ENCODE measurements at places on chromosomes 11 and 22. TPM values are rescaled to one million over a fixed set of nuclear protein-coding genes. Genes with fewer than 3 reads are reported as not detected.

Gene BTBD18
- total RNA-seq: not detected

Gene RAG2
- not detected for total RNA-seq

Gene KRTAP5-1
- total RNA-seq: not detected

Gene POLR3H
- 11.3 TPM for total RNA-seq

Gene KRTAP5-11
- total RNA-seq: not detected

GRCh38 chr11:28257761-28258160 is 149.6 kb downstream of the METTL15 start:
- no peak overlapping the region for H3K4me3 ChIP-seq
- no peaks in the 10 kb centered on the region for H3K4me1 ChIP-seq
- no peaks in the 10 kb centered on the region for H3K27me3 ChIP-seq
- no peak overlapping the region for H3K27ac ChIP-seq

DNA sequence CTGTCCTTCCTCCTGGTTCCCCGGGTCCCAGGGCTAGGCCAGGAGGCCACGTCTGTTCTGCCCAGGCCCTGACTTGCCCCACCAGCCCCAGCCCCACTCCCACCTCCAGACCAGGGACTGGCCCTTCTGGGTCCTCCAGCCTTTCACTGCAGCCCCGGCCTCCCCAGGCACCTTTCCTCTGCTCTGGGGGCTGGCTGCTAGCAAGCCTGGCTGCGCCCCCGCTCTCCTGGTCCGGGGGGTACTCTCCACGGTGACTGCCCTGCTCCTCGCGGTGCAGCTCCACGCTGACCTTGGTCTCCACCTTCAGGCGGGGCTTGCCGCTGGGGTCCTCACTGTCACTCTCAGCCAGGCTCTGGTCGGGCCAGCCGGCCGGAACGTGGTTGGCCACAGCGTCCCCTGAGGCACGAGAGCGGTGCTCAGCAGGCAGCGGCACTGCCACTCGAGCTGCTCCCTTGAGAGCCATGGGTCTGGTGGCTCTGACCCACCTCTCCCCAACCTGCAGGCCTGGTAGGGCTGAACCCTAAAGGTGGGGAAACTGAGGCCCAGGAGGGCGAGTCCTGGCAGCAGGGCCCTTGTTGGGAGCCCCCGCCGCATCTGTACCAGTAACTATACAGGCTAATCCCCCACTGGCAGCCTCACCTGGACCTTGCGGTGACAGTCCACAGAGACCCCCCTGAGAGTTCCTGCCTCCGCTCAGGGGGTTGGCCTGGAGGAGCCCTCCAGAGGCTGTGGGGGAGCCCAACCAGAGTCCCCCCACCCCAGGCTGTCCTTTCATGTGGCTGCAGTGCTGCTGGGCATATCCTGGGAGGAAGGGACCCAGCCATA is 29.0 kb downstream of the TRMU start:
- H3K36me3 ChIP-seq: no peaks in the 10 kb centered on the region
- H3K27me3 ChIP-seq: no peaks in the 10 kb centered on the region
- H3K27ac ChIP-seq: no peak overlapping the region
- H3K4me1 ChIP-seq: peaks cover 4% of the 10 kb centered on the region

DNA sequence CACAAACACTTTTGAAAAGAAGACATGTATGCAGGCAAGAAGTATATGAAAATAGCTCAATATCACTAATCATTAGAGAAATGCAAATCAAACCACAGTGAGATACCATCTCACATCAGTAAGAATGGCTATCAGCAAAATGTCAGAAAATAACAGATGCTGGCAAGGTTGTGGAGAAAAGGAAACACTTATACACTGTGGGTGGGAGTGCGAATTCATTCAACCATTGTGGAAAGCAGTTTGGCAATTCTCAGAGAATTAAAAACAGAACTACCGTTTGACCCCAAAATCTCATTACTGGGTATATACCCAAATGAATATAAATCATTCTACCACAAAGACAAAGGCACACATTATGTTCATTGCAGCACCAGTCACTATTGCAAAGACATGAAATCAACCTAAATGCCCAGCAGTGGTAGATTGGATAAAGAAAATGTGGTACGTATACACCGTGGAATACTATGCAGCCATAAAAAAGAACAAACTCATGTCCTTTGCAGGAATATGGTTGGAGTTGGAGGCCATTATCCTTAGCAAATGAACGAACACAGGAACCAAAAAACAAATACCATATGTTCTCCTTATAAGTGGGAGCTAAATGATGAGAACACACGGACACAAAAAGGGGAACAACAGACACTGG is 18.5 kb downstream of the MMP13 start:
- H3K36me3 ChIP-seq: no peaks in the 10 kb centered on the region
- no peak overlapping the region for H3K4me3 ChIP-seq
- H3K27ac ChIP-seq: no peak overlapping the region
- no peak for DNase-seq
- no peaks in the 10 kb centered on the region for H3K4me1 ChIP-seq

DNA sequence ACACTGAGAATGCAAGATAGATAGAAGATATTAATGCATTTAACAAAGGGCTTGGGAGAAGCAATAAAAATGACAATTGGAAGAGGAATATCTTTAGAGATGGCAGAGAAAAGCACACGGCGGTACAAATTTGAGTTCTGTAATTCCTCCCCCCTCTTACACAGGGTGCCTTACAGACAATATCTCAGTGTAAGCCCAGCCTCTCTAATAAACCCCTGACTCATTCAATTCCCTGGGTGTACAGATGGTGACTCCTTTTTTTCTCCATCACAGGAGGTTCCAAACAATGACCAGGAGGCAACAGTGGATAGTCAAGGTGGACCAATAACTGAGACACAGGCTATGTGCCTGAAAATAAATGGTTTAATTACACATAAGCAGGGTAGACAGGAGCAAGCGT is 598.6 kb downstream of the OPCML start:
- no peaks in the 10 kb centered on the region for H3K36me3 ChIP-seq
- no peak for DNase-seq
- H3K27ac ChIP-seq: no peak overlapping the region

DNA sequence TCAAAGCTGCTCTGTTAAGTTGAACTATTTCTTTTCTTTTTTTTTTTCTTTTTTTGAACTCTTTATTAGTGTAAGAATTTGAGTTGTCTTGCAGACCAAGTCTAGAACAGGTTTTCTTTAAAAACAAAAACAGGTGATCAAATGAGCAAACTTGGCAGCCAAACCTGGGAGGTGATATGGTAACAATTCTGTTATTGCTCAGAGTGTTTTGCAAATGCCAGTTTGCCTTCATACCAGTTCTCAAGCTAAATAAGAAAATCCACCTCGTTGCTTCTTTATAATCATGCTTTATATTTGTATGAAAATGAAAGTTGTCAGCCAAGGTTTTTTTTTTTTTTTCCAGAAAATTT is 76.9 kb downstream of the DEPDC5 start:
- H3K4me3 ChIP-seq: no peak overlapping the region
- H3K4me1 ChIP-seq: no peaks in the 10 kb centered on the region

GRCh38 chr11:35994421-35994820 is 50.6 kb downstream of the LDLRAD3 start:
- no peaks in the 10 kb centered on the region for H3K27me3 ChIP-seq
- no peak for DNase-seq
- H3K4me3 ChIP-seq: no peak overlapping the region
- no peak overlapping the region for H3K27ac ChIP-seq
- H3K36me3 ChIP-seq: no peaks in the 10 kb centered on the region

DNA sequence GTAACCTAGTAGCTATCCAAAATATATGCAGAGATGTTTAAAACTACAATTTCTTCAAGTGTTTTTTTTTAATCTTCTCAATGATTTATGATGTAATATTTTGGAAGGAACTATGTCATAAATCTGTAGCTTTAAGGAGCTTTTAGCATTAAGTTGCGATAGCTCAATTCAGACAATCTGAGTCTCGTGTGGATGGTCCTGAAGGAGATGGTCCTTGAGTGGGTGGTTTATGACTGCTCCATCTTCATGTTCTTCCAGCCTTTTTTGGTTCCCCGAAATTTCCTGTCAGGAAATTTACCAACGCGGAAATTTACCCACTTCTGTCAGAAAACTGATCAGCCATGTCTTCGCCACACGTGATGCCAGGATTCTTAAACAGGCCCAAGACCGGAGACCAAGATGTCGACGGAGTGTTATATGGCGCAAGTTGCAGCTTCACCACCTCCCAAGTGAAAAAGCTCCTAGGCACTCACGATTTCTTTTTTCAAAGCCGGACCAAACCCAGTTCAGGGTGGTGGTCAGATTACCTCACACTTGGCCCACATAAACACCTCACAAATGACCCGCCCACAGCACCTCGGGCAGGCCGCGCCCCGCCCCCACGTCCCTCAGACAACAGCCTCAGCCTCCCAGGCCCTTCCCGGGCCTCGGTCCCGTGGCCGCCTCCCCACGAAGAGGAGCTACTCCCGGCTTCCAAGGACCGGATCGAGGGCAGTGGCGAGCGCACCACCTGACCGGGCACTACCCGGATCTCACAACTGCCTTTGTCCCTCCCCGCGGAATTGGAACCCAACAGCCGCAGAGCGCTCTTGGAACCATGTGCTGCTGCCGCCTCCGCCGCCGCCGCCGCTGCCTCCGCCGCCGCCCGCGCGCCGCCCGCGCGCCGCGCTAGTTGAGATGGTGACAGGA is at the start of gene MORC2:
Gene MORC2 (minus strand): TSS at position 760 of the 909 bp plus-strand sequence. CDS start 885 bp downstream, outside the sequence.
- no peak for DNase-seq
- H3K4me1 ChIP-seq: peaks cover 8% of the 10 kb centered on the region
- H3K4me3 ChIP-seq: peak within 1 kb of the TSS; percentile 99

DNA sequence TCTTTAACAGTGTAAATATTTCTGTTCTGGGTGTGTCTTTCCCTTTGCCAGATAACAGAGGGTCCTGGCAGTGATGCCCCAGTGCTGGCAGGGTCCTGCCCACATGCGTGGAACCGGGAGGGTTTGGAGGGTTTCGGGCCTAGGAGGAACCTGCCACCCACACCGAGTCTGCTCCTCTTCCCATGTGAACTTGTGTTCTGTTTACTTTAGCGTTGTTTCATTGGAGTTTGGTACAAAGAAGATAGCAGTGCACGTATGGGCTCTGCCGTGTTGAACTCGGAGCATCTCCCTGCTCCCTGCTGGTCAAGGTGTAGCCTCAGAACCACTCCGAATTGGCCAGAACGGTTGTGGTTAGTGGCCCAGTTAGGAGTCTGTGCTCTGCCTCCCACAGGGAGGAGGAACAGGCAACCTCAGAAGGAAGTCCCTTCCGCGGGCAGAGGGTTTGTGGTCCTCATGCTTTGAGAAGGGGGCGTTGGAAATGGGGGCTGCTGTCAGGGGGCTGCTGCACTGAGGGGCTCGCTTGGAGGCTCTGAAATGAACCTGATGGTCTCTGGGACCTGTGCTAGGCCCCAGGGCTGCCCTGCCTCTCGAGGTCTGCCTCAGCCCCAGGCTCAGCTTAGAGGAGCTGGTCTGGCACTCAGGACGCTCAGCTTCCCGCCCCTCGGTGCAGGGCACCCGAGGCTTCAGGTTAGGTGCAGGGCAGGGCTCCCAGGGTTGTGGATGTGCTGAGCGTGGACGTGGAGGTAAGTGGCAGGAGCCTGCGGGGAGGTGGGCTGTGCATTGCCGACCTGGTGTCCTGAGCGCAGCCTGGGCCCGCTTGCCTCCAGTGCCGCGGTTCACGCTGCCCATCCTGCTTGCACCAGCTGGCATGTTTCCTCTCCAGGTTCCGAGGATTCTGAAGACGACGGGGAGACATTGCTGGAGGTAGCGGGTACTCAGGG is 10.4 kb downstream of the PHRF1 start:
- H3K36me3 ChIP-seq: peaks cover 85% of the 10 kb centered on the region
- no peaks in the 10 kb centered on the region for H3K4me1 ChIP-seq
- no peaks in the 10 kb centered on the region for H3K27me3 ChIP-seq

DNA sequence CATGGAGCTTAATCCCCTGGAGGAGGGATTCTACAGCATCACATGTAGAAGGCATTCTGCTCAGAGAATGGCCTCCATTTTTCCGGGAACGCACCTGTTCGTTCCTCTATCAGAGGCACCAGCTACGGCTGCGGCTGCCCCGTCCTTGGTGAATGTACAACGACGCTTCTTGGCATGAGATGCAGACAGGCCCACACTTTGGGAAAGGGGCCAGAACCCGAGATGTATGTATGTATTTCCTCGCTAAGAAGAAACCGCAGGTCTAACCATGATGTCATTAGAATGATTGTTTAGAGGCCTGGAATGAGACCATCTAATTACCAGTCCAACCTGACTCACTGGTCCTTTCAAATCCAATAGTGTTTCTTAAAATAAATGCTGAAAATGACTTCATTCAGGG is 1293.4 kb downstream of the TBC1D22A start:
- no peaks in the 10 kb centered on the region for H3K4me1 ChIP-seq
- H3K27ac ChIP-seq: no peak overlapping the region
- H3K4me3 ChIP-seq: no peak overlapping the region
- no peak for DNase-seq
- no peaks in the 10 kb centered on the region for H3K27me3 ChIP-seq

Measured in Peyer's patch (tissue), 4 donors.